Left colon (tissue), 2 donors: ENCODE measurements at places on chromosomes 12 and 14.
A peak's percentile ranks its signal among the peaks of the same experiment; 100 is the strongest.

- no peak for DNase-seq
These were observed 66.5 kb downstream of the TBC1D30 start for GRCh38 chr12:64890873-64891468.

GRCh38 chr12:46577063-46577776 lies 204.6 kb upstream of the SLC38A2 start:
- no peak for DNase-seq

- DNase-seq: no peak
These were observed 126.1 kb downstream of the FIGNL2 start for GRCh38 chr12:51722431-51722830.

GRCh38 chr14:49950275-49951228 lies 57.7 kb downstream of the ARF6 start:
- peak; percentile 88 for DNase-seq

- no peak for DNase-seq
These were observed 7.3 kb downstream of the PAN2 start for GRCh38 chr12:56326533-56326932.

- no peak for DNase-seq
These were observed 16.3 kb downstream of the CREBL2 start for GRCh38 chr12:12628013-12628412.

DNA sequence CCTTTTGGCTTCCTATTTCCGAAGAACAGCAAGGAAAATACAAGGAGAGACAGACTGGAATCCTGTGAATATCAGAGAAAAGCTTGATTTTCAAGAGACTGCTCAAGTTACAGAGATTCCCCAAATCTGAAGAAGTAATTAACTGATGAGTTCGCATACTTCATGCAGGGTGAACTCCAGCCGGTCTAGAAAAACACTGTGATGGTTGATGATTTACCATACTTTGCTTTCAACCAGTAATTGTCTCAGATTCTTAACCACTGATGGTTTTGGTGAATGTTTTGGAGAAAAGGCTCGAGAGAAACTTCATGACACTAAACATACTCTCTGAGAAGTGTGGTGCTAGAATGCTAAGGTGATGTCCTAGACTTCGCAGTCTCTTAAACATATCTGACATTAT lies 4.4 kb upstream of the PLXNC1 start:
- DNase-seq: no peak

DNA sequence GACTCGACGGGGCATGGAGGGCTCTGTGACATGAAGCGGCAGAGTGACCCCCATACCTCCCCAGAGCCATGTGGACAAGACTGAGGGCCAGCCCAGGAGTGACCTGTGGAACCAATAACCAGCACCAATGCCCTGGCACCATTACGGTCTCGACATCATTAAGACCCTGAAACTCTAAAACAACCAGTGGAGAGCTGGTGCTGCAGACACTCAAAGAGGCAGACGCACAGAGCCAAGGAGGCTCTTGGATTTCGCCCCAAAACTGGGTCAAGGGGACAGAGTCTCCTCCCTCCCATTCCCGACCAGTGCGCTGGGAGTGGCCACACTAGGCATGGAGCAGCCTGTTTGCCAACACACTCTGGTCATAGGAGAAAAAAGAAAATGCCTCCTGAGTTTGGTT lies 41.6 kb upstream of the VASH1 start:
- DNase-seq: no peak

- DNase-seq: no peak
These were observed 175.4 kb downstream of the PHETA1 start for GRCh38 chr12:111193496-111193895.

- no peak for DNase-seq
These were observed 278.6 kb downstream of the MED13L start for GRCh38 chr12:115998794-115999478.

GRCh38 chr12:51961834-51962233 lies 10.3 kb downstream of the ACVR1B start:
- no peak for DNase-seq

GRCh38 chr12:89817501-89818226 lies 109.0 kb upstream of the ATP2B1 start:
- no peak for DNase-seq

- no peak for DNase-seq
These were observed 50.4 kb downstream of the ARID2 start for GRCh38 chr12:45779936-45780335.

GRCh38 chr12:64669270-64669842 lies 59.1 kb downstream of the RASSF3 start:
- DNase-seq: peak; percentile 58

- DNase-seq: no peak
These were observed 278.3 kb downstream of the SEC23A start for GRCh38 chr14:38824706-38825105.

DNA sequence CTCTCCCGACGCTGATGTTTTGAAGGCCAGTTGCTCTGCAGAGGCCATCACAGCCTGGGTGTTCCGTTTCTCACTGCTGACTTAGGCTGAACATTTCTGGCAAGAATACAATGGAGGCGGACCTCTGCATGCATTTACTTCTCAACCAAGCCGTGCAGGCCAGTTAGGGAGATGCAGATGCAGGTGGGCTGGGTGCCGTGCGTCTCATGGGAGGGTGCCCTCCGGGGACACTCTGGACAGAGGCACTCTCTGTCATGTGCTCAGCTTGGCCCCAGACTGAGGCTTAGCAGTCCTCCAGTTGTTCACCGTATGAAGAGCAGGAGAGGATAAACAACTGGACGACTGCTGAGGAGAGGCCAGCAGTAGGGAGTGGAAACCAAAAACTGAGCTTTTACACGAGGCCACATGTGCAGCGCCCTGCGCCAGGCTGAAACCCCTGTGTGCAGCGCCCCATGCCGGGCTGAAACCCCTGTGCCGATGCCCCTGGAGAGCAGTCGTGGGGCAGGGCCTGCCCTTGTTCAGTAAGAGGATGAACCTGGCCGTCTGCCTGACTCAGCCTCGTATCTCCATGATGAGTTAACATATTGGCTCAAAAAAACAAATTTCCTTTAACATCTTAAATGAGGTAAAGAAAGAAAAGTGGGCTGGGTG lies 32.3 kb downstream of the DDX51 start:
- DNase-seq: no peak

DNA sequence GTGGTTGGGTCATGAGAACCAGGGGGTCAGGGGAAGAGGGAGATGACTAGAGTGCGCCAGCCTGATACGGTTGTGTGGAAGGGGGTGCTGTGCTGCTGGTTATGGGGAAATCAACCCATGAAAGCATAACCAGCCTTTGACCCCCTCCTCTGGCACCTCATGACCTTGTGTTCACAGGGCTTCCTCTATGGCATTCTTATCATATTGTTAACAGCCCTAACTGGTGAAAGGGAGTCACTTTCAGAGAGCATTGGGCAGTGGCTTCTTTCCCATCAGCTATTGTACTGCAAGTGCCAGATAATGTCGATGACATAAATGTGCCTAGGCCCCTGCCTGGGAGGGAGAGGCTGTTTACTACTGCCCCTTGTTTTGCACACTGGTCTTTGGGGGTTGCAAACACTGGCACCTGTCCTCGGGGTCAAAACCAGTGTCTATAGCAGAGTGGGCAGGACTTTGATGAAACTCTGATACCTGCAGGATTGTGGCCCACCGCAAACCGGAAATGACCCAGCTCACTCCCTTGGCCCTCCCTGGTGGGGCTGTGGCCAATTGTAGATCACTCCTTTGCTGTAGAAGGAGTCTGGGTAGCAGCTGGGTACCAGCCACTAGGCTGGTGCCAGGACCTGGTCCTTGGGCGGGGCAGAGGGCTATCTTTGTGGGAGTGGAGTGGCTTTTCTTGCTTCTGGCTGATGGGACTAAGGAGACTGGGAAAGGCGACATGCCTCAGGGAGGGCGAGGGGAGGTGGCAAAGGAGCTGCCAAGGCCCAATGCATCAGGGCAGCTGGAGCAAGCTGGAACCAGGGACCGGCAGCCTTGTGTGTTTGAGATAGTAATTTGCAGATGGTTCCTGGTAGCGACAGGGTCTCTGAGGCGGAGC lies 634 bp upstream of the TMEM63C start:
- DNase-seq: no peak

DNA sequence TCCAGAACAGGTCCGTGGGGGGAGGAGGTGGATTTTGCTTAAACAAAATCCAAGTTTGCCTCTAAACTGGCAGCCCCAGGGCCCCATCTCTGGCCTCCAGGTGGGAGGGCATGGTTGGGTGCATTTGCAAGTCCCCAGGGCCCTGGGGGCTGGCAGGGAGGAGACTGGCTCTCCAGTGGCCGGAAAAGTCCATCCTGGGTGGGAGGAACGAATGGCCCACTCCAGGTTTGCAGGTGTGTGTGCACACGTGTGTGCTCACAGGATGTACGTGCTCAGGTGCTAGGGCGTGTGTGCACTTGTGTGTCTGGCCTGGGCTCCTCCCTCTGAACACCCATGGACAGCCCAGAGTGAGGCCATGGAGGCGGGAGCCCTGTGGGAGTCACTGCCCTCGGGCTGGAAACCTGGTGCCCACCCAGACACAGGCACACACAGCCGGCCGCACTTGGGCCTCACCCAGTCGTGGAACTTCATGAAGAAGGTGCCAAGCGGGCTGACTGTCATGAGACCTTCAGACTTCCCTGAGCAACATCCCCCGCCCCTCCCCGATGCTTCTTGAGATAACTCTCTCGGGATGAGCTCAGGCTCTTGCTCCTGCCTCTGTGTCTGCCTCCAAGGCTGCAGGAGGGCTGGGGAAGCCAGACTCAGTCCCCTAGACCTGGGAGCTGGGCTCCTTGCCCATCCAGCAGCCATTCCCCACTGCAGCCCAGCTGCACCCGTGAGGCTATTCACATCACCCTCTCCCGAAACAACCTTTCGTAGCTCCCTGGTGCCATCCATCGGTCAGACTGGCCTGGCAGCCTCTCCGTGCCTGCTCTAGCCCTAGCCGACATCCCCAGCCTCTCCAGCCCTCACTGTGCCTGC lies 9.4 kb downstream of the AHNAK2 start:
- DNase-seq: peak; percentile 45

DNA sequence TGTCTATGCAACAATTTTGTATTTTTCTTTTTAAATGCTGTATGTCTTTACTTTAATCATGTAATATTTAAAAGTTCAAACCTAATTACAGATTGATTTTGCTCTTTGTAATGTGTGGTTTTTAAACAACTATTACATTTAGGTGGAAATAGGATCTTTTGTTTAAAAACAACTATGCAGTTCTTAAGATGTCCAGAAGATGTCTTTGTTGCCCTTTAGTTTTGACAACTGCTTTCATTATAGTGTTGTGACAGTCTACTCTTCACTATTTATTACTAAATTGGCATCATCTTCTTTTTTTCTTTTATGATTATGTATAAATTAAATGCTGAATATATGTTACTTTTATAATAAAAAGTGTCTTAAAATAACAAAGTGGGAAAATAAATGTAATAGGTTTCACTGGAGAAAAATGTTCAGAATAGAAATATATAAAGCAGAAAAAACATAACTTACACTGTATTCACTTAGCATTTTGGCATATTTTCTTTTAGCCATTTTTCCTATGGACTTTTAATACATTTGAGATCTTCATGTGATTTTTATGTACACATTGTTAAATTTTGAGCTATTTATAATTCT lies 27.1 kb upstream of the PCNX4 start:
- no peak for DNase-seq

DNA sequence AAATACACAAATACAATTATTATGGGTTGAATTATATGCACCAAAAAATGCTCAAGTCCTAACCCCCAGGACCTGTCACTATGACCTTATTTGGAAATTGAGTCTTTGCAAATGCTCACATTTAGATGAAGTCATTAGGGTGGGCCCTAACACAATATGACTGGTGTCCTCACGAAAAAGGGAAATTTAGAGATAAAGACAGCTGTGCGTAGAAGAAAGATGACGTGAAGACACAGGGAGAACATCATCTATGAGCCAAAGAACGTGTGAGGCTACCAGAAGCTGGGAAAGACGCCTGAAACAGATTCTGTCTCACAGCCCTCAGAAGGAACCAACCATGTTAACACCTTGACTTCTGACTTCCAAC lies 259.2 kb downstream of the EMP1 start:
- no peak for DNase-seq

- DNase-seq: no peak
These were observed 267.6 kb upstream of the SFSWAP start for GRCh38 chr12:131443019-131444000.

- peak; percentile 44 for DNase-seq
These were observed at the start of gene SIX4 for GRCh38 chr14:60723907-60724618. Gene SIX4 (minus strand): TSS chr14:60724351. CDS start chr14:60724074, 277 bp downstream.

DNA sequence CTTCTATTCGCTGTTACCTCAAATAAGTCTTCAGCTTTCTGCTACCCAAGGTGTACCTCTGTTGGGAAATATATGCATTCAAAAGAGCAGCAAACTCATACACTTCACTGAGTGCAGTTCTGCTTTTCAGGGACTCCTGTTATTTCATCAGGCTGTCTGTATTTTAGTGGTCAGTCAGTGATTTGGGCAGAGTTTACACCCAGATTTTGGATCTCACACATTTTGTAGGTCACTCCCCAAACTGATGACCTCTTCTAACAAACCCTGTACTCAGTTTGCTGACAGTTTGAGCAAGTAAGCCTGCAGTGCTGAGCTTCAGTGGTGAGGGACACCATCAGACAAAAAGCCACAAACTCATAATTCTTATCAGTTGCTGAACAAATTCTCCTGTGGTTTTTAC lies 8.2 kb upstream of the WASHC4 start:
- DNase-seq: no peak

GRCh38 chr14:35161231-35161630 lies 38.9 kb downstream of the PRORP start:
- no peak for DNase-seq

DNA sequence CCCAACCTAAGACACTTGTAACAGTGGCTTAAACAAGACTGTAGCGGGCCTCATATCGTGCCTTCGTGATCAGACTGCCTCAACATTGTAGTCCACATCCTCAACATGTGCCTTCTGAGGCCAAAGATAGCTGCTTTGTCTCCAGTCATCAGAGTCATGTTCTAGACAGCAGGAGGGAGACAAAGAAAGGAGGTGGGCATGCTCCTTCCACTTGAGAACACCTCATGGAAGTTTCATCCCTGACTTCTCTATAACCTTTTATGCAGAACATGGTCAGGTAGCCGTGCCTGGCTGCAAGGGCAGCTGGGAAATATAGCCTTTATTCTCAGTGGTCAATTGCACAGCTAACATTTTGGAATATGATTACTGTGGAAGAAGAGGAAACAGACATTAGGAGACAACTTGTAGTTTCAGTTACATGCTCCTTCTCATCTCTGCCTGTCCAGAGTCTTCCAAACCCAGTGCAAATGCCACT lies 25.3 kb upstream of the DHRS2 start:
- DNase-seq: no peak

DNA sequence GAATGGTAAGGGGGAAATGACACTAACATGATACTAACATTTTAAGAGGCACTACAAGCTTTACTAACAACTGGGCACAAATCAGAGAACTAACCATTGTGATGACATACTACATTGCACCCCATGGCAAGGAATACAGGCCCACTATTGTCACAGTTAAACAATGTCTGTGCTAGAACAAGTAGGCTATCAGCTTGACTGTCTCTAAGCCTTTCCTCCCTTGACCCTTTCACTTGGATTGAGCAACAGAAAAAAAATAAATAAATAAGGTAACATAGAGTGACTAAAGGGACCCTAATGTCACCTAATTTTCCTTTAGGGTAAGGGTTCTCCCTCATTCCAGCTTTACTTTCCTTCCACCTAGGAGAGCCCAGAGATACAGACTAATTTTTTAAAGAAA lies 4.4 kb downstream of the SLC38A2 start:
- no peak for DNase-seq

GRCh38 chr12:96350982-96351381 lies 49.3 kb downstream of the CDK17 start:
- DNase-seq: no peak

GRCh38 chr14:93045965-93046704 lies 69.6 kb downstream of the ITPK1 start:
- no peak for DNase-seq

GRCh38 chr14:67623114-67623513 lies 3.4 kb downstream of the ARG2 start:
- DNase-seq: no peak

GRCh38 chr14:29654901-29655550 lies 272.6 kb downstream of the PRKD1 start:
- no peak for DNase-seq
